Activated T-cell treated with anti-CD3 and anti-CD28 coated beads for 4 hours (primary cell): ENCODE measurements at places on chromosomes 12 and 14.

- no peak for DNase-seq
Observed at GRCh38 chr12:6193853-6194815, 6.1 kb upstream of the CD9 start.

DNA sequence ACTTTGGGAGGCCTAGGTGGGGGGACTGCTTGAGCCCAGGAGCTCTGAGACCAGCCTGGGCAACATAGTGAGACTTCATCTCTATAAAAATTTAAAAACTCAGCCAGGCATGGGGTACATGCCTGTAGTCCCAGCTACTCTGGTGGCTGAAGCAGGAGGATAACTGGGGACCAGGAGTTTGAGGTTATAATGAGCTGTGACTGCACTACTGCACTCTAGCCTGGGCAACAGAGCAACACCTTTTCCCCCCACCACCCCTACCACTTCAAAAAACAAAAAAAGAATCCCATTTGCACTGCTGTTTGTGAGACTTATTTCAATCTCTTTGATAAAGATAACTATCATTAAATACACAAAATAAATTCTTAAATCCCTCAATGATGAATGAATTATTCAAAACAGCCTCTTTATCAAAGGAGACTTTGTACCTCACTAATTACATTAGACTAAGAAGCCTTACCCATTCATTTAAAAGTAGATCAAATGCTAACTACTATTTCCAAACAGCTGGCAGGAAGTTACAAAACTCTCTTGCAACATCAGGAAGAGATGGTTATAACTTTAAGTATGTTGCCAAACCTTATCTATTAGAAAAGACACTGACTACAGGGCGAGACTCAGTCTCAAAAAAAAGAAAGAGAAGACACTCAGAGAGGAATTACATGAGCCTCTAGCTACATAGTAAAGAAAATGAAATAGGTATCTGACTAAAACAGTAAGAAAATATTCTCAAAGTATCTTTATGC, 14.7 kb downstream of the BLTP3B start:
- no peak for DNase-seq

GRCh38 chr12:65649126-65649525, 175.2 kb upstream of the HMGA2 start:
- no peak for DNase-seq

GRCh38 chr14:72800848-72801370, 93.0 kb downstream of the DPF3 start:
- no peak for DNase-seq

DNA sequence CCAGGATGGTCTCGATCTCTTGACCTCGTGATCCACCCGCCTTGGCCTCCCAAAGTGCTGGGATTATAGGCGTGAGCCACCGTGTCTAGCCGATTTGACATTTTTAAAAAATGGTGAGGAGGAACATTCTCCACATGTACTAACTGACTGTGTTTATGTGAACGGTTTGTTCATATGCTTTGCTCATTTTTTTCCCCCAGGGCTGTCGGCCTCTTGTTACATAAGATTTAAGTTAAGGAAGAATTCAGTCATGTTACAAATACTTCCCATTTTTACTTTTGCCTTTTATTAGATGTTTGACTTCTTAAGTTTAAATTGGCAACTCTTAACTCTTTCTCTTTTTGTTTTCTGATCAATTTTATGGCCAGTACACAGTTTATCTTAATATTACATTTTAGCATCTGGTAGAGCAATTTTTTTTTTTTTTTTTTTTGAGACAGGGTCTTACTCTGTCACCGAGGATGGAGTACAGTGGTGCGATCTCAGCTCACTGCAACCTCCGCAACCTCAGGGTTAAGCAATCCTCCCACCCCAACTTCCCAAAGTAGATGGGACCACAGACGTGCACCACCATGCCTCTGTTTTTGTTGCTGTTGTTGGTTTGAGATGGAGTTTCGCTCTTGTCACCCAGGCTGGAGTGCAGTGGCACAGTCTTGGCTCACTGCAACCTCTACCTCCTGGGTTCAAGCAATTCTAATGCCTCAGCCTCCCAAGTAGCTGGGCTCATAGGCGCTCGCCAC, 9.6 kb downstream of the GNS start:
- no peak for DNase-seq

DNA sequence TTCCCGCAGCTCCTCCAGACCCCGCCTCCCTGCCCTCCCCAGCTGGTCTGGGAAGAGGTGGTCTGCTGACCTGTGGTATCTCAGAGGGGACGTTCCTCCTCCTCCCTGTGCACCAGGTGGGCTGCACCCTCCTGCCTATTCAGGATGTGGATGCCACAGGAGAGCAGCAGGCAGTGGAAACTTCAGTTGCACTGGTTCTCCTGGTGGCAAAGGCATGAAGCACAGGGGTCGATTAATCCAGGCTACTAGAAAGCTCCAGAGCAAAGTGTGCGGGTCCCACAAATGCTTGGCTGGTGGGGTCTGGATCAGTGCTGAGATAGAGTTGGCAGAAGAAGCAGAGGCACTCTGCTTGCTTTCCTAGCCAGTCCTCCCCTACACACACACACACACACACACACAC, 197.0 kb downstream of the SLC41A2 start:
- no peak for DNase-seq

DNA sequence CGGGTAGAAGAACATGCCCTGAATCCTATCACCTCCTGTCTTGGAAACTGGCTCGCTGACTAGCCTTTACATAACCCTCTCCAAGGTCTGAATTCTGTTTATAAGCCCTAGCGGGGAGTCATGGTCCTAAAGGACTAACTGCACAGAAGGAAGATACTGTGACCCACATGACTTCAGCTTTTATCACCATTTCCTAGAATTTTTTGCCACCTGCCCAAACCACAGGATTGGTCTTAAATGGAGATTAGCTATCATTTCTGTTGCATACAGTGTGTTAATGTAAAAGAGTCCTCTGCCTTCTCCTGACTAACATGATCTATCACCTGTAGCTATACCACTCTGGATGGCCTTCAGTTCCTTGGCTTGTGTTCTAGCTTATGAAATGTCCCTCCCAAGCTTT, 319.2 kb downstream of the DUSP6 start:
- DNase-seq = no peak

DNA sequence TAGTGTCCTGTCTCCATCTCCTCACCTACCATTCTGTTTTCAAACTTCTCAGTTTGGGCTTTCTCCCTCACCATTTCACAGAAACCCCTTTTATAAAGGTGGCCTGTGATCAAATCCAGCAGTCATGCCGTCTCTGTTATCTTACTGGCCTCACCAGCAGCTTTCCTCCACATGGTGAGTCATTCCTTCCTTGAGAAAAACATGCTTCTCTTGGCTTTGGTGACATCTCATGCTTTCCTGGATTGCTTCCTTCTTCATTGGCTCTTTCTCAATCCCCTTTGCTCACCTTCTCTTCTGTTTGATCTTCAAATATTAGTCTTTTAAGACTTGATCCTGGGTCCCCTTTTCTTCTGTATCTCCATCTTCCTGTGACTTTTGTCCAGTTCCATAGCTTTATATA, 164.9 kb downstream of the ANO4 start:
- DNase-seq = no peak

DNA sequence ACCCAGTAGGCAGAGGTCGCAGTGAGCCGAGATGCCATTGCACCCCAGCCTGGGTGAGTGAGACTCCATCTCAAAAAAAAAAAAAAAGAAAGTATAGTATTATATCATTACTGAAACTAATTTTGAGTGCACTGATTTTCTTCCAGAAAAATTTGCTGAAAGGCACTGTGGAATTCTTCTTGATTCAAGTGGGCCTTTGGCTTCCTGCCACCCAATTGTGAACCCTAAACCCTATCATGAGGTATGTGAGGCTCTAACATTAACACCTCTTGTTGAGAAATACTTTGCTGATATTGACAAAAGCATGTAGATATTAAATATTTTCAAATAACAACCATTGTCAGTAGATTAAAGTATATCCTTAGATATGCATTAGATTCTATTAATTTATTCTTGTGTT, 211.2 kb downstream of the LRRK2 start:
- DNase-seq = no peak

DNA sequence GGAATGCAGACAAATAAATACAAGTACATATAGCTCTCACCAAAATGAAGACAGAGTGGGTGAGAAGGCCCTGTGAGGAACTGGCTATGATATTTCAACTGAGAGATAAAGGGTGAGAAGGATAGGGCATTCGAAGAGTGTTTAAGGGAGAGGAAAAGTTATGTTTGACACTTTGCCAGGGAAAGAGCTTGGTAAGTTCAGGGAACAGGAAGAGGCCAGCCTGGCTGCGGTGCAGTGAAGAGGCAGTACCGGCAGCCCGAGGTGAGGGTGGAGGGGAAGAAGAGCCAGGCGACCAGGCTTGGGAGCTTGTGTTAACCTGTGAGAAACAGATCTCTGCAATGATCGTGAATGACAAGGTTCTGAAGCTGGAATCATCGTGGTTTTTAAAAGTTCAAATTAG, 84.7 kb upstream of the RFX4 start:
- DNase-seq = no peak

DNA sequence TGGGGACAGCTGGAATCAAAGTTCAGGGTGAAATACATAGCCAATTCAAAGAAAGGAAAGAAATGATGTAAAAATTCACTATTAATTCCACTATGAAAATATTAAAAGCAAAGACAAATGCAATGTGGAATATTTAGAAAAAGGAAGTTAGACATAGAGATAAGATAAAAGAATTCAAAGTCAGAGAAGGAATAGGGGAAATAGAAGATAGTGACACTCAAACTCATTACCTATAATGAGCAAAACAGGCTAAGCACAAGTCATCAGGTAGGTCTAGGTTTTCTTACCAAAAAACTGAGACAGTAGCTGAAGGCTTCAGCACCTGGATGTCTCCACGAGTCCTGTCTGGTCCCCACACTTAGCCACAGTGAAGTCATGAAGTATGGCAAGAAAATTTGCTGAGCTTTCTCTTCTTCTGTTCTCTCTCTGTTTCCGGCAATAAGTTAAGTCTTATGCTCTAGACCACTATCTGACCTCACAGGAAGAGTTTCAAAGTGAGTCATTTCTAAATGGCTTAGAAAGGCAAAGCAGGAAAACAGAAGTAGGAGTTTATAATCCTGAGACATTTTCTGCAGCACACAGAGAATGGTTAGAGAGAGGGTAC, at the start of gene C3AR1:
C3AR1 (minus strand) TSS at position 369 of the 604 bp plus-strand sequence. CDS start 6,174 bp downstream, outside the sequence.
- DNase-seq = no peak

DNA sequence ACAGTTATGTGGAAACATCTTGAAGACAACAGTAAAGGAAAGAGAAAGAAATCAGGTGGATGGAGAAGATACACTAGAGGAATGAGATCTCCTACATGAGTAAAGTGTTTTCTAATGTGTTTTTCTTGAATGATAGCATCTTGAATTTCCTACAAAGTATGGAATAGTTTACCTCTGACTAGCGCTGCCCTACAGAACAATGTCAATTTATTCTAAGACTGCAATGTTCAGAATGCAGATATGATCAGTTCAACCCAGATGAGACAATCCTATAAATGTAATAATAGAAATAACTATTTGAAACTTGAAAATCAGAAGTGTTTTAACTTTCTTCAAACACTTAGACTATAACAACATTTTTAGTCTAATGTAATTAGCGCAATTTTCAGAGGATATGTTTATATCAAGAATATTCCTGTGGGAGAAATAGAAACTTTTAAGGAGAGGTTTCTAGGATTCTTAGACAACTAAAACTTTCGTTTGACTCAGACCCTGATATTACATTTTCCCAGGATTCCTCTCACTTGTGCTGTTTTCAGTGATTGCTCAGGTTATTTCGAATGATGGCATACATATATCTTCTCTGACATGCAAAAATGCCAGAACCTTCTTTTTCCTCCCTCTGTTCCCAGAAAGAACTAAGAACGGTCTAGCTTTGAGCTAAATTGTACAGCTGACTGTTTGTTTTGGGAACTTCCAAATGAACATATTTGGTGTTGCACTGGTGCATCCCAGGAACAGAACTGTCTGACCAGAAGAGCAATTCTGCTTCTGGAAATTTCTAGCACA, 1017.4 kb downstream of the DIO2 start:
- no peak for DNase-seq

DNA sequence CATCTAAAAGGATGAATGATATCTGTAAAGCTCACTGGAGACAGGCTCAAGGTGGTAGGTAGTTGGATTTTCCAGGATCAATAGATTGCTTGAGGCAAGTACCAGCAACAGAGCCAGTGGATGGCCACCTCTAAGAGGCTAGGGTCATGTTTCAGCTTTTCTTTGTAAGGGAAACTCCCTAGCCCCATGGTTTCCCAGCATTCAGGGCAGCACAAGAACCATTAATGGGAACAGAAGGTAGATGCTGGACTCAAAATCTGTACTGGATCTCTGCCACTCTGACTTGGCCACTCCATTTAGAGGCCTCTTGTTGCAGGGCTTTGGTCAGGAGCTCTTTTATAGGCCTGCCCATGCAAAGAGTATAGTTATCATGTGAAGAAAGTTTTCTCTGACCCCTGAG, 76.1 kb upstream of the DYRK2 start:
- DNase-seq = no peak

DNA sequence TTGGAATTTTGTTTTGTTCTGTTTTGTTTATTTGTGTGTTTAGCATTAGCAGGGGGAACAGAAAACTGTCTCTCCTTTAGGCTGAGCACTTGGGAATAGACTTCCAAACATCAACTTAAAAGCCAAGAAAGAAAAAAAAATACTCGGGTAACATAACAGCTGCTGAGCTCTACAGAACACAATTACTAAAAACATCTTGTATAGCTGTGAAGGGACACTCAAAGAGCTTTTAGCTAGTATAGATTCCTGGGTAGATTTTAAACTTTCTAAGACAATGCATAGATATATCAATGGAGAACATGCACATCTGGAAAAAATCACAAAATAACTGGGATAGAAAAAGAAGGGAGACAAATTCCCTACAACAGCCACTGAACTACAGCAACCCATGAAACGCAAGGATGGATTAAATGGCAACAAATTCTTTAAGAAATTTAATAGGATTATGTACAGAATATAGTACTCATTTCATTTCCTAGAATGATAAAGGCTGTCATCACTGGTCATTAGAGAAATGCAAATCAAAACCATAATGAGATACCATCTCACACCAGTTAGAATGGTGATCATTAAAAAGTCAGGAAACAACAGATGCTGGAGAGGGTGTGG, 174.3 kb upstream of the KRR1 start:
- DNase-seq = no peak

GRCh38 chr12:42017051-42017450, 127.6 kb downstream of the GXYLT1 start:
- DNase-seq = no peak

DNA sequence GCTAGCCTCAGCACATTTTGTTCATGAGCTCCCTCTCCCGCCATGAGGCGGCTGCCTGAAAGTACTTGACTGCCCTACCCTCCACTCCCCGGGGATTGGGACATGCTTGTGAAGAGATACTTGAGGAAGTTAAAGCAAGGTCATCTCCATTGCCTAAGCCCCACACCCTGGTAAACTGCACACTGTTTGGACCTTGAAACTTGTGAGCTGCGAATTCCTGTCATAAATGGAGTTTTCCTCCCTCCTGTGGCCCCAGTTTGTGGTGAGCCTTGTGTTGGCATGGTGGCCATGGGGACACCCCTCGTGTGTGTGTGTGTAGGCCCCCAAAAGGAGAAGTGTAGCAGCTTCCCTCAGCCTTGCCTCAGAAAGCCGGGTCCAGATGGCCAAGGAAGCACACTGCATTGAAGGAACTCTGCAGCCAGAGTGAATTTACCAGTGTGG, 395.5 kb downstream of the ZFP36L1 start:
- no peak for DNase-seq

- DNase-seq = no peak
Observed at GRCh38 chr12:26938701-26939062, 412 bp downstream of the FGFR1OP2 start.

GRCh38 chr12:93177208-93178153, 200.2 kb upstream of the NUDT4 start:
- no peak for DNase-seq

GRCh38 chr12:57739387-57739786, 845 bp upstream of the AGAP2 start:
- DNase-seq = no peak

- DNase-seq = no peak
Observed at GRCh38 chr12:27163048-27163715, 80.8 kb upstream of the C12orf71 start.
